Suppressor macrophage treated with lipopolysaccharide for 4 hours (primary cell): ENCODE measurements at places on chromosomes 1 and 21.
A peak's percentile ranks its signal among the peaks of the same experiment; 100 is the strongest.

- DNase-seq: no peak
Observed at GRCh38 chr1:226877669-226878068, 7.3 kb downstream of the PSEN2 start.

DNA sequence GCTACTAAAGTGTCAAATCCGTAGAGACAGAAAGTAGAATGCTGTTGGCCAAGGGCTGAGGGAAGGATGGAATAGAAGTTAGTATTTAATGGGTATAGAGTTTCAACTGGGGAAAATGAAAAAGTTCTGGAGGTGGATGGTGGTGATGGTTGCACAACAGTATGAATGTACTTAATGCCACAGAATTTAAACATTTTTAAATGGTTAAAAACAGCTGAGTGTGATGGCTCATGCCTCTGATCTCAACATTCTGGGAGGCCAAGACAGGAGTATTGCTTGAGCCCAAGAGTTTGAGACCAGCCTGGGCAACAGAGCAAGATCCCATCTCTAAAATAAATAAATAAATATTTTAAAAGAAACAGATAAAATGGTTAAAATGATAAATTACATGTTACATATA lies 44.5 kb downstream of the PIK3R3 start:
- peak; percentile 5 for DNase-seq

DNA sequence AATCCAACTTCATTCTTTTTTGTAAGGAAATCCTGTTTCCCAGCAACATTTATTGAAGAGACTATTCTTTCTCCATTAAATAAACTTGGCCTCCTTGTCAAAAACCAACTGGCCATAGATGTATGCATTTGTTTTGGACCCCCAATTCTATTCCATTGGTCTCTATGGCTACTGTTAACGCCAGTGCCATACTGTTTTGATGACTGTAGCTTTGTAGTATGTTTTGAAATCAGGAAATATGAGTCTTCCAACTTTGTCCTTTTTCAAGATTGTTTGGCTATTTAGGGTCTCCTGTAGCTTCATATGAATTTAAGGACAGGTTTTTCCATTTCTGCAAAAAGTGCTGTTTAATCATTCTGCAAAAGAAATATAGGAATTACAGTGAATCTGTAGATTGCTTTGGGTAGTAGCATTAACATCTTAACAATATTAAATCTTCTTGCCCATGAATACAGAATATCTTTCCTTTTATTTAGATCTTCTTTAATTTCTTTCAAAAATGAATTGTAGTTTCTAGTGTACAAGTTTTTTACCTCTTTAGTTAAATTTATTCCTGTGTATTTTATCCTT lies 61.3 kb downstream of the ITGB3BP start:
- no peak for DNase-seq

GRCh38 chr1:228172591-228173527 lies 7.3 kb downstream of the IBA57 start:
- no peak for DNase-seq

DNA sequence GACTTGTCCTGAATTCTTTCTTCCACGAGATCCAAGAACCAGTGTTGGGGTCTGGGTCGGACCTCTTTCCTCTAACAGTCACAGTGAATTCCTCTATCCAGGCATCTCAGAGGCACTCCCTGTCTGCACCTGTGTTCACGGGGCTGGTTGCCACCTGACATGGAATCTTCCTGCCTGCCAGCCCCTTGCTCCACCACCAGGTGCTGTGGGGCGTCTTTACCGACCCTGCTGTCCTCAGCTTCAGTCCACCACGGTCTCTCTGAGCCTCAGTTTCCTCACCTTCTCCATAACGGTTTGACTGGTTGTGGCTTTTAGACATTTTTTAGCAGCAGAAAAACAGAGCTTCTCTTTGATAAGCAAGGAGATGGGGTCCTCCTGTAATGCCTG lies 62.7 kb downstream of the SDC3 start:
- no peak for DNase-seq

DNA sequence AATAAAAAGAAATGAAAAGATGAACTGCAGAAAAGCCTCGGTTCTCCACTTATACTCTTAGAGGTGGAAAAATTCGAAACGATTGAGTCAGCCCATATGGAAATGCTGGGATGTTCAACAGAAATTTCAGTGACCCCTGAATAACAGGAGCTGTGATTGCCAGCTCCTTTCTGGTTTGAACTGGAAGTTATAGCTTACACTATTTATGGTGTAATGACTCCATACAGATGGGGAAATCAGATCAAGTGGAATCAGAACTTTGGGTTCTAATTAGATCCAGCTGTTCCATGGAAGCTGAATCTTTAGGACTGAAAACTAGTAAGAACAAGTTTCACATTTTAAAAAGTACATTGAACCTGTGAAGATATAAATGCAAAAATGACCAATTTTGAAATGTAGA lies 569.3 kb upstream of the ZRANB2 start:
- no peak for DNase-seq

- DNase-seq: no peak
Observed at GRCh38 chr1:243729956-243730355, 120.1 kb downstream of the AKT3 start.

- no peak for DNase-seq
Observed at GRCh38 chr1:109621379-109622136, 1.9 kb downstream of the AMPD2 start.

GRCh38 chr1:1240822-1241587 lies 5.5 kb downstream of the C1QTNF12 start:
- no peak for DNase-seq

GRCh38 chr1:52323731-52324130 lies 42.3 kb downstream of the CC2D1B start:
- DNase-seq: no peak

DNA sequence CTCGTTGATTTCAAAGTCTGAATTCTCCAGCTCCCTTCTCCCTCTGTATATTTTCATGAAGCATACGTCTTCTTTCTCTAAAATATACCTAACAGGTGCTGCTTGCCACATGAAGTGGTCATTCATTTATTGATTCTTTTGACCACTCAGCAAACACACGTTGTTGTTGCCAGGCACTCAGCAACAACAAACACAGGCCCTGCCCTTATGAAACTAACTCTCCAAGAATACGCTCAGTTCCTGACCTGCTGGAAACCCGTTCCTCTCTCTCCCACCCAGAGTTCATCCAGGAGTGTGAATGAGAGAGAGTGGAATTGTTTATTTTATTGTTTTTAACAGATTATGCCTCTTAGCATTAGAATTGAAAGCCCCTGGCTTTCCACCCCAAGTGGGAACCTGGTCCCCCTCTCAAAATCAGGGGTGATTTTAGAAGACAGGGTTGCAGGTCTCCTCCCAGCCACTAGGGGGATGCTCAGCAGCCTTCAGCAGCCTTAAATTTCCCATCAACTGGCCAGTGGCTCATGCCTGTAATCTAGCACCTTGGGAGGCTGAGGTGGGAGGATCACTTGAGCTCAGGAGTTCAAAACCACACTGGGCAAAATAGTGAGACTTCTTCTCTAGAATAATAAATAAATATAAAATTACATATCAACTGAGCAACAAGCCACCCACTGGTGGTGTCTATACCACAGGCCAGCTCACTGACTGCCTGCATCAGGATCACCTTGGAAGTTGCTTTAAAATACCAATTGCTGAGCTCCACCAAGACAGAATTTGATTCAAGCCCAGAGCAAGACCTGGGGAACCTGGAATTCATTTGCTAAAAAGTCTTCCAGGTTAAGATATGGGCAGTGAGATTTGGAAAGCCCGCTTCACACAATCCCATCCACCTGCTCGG lies 181.0 kb upstream of the KLHDC7A start:
- peak; percentile 46 for DNase-seq

DNA sequence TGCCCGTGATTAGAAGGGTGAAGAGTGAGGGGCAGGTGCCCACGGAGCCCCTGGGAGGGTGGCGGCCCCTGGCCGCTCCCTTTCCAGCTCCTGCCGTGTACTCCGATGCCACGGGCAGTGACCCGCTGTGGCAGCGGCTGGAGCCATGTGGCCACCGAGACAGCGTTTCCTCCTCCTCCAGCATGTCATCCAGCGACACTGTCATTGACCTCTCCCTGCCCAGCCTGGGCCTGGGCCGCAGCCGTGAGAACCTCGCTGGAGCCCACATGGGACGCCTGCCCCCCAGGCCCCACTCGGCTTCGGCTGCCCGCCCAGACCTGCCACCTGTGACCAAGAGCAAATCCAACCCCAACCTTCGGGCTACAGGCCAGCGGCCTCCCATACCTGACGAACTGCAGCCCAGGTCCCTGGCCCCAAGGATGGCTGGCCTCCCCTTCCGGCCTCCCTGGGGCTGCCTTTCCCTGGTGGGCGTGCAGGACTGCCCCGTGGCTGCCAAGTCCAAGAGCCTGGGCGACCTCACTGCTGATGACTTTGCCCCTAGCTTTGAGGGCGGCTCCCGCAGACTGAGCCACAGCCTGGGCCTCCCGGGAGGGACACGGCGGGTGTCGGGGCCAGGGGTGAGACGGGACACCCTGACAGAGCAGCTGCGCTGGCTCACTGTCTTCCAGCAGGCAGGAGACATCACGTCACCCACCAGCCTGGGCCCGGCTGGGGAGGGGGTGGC lies 22.0 kb downstream of the PANK4 start:
- DNase-seq: no peak

DNA sequence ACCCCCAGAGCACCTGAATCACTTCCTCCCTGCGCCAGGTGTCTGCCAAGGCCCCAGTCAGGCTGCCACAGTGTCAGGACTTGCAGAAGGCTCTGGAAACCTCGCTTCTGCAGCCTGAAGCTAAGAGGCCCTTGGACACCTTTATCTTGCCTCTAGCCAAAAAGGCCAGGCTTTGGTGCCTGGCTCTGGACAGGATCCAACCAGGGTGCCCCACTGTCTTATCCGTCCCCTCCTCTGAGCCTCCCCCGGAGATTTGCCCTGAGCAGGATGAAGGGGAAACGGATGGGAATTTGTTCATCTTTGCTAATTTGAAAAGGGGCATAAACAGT lies 12.8 kb upstream of the CLSTN1 start:
- DNase-seq: no peak

GRCh38 chr1:44808063-44808937 lies at the start of gene BTBD19:
Gene BTBD19, plus strand, starts transcription at chr1:44808523. Its CDS starts 298 bp downstream, at chr1:44808821.
- DNase-seq: peak; percentile 94

DNA sequence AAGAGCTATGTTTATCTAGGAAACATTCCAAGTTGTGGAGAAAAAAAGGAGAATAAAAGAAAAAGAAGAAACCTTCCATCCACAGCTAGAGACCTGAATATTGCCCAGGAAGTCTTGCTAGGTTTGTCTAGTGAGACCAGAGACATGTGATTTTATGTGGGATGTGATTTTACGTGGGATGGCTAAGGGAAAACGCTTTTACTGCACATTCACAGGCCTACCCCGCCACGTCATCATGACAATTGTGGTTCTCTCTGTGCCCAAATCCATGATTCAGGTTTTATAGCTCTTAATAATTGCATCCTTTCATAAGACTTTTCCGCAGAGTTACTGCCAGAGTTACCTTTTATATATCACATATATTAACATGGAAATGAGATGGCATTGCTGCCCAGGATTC lies 86.4 kb upstream of the SSX2IP start:
- DNase-seq: no peak

DNA sequence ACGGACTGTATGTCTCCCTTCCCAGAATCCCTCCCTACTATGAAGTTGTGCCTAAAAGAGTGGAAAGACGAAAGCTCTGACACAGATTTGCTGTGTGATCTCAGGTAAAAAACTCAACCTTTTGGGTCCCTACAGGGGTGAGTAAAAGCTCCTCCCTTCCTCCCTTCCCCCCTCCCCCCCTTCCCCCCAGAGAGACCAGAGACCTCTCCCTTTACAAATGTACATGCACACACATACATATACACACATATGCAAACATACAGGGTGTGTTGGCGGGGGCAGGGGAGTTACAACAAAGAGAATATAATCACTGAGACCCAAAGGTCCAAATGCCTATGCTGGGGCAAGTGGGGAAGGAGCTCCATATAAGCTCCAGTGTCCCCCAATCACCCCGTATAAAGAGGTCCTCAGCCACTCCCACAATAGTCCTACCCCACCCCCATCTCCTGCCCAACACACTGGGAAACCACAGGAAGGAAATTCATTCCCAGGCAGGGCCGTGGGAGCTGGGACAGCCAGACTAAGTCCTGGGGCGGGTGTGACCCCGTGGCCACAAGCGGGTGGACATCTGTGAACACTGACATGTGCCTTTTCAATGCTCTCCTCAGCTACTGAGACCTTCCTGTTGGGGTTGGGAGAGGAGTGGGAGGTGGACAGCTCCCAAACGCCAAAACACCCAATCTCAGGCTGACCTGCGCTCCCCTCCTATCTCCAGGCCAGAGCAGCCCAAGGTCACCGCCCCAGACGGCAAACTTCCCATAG lies 2.0 kb downstream of the MEF2D start:
- no peak for DNase-seq

DNA sequence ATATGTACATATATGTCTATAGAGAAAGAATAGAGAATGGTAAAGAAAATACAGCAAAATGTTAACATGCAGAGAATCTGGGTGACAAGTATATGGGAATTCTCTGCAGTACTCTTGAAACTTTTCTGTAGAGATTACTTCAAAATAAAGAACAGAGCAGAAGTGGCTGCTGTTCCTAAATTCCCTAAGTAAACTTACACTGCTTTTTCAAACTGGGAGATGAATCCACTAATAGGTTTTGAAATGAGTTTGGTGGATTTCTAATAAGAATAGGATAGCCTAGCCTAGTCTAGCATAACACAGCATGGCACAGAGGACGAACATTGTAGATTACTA lies 450 bp upstream of the CR2 start:
- DNase-seq: no peak

- DNase-seq: no peak
Observed at GRCh38 chr1:65946376-65946775, 153.7 kb downstream of the PDE4B start.

GRCh38 chr1:238710697-238711096 lies 675.7 kb upstream of the CHRM3 start:
- no peak for DNase-seq

DNA sequence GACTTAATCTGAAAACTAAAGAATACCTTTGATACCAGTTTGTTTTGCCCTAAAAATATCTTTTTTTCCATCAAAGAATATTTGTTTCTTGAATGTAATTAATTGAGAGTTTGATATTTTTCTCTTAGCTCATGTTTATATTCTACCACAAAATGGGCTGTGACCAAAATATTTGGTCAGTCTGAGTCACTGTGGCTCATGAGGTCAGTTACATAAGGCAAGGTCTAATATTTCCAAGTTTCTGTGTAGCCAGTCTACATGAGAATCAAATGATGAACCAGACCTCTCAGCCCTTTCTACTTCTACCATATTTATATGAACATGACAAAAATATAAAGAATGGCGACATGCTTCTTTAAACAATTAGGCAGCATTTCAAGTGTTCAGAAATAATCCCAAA lies 83.0 kb upstream of the IVNS1ABP start:
- DNase-seq: peak; percentile 51

GRCh38 chr21:26177187-26177586 lies 6.6 kb upstream of the APP start:
- DNase-seq: no peak

GRCh38 chr21:17391811-17392340 lies 121.0 kb upstream of the CXADR start:
- no peak for DNase-seq

GRCh38 chr1:229230893-229231753 lies 39.8 kb upstream of the RAB4A start:
- DNase-seq: peak; percentile 74
